ENCODE measurements at places on chromosomes 2 and 18.

DNA sequence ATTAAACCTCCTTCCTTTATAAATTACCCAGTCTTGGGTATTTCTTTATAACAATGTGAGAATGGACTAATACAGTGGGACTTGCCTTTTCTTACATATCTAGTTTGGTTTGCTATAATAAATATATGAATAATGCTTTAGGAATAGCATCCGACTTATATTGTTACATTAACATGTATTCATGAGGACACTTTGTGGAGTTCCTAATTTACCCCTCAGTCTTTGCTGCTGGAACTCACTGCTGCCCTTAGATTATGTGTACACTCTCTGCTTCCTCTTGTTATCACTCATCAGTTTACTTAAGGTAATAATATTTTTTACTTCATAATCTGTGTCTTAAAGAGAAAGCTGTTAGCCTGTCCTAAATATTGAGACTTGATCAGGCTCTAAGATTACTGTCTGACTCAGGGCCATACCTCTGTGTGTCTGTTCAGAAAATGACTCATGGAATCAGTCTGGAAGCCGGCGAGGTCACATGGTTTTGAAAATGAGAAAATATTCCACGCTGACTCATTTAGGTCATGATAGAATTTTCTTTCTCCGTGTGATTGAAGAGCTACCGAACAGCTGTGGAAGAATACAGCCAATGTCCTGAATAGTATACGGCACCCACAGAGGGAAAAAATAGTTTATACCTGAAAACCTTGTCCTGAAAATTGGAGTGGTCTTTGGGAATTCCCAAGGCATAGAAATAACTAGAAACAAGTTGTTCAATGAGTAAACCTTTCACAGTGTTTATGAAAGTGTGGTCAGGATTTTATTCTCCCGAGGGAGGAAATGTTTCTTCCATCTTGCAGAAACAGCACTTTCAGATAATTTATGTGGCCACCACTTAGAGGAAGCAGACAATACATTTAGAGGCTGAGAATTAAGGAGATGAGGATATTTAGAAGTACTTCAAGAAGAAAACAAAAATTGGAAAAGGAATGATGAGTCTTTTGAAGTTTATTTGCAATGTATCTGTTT lies 156.4 kb downstream of the DSEL start:
- no peak for DNase-seq

- no peak for DNase-seq
Observed at GRCh38 chr2:36869606-36870005, 96.7 kb downstream of the STRN start.

- no peak for DNase-seq
Observed at GRCh38 chr18:76130845-76131244, 364.2 kb downstream of the ZNF516 start.

DNA sequence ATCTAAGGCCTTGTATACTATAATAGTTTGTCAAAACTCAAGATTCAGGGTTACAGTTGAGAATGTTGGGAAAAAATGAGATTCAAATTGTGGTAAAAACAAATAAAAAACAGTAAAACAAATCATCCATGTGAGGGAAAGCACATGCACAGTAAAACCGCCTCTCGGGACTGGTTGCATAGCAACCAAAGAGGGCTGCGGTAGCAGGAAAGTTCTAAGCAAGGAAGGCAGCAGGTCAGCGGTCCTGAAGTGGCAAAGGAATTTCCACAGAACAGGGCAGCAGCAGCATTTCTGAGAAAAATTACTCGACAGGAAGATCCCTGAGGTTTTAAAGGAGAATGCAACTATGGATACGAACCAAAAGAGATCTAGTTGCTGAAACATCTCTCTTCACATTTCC lies 93.7 kb downstream of the DYNAP start:
- DNase-seq = no peak

DNA sequence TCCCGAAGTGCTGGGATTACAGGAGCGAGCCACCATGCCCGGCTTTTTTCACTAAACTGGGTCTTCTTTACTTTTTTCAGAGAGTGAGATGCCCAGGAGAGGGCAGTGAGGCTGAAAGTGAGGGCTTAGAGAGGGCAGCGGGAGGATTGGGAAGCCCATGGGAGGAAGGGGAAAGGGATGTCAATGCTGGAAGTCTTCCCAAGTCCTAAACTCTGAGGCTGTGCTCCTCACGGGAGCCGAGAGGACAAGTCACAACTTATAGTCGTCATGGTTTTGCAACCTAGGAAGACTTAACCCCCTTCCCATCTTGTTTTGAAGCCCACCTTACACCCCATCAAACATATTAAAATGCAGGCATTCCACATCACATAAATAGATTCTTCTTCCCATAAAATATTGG lies 15.1 kb upstream of the MEP1B start:
- no peak for DNase-seq

DNA sequence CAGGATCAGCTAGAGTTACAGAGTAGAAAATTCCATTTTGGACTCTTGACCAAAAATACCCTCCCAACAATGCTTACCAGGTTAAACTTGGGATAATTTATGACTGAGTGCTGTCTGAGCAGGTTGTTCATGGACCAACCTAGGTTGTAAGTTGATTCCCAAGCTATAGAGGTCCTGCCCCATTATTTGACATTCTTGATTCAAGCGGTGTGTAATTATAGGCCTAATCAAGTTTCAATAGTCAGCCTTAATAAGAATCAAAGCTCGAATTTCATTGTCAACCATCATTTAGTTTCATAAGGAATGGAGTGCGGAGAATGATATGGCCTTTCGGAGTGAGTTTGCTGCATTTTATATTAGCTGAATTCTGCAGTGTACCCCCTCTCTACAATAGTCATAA lies 152.8 kb upstream of the FIGN start:
- no peak for DNase-seq

DNA sequence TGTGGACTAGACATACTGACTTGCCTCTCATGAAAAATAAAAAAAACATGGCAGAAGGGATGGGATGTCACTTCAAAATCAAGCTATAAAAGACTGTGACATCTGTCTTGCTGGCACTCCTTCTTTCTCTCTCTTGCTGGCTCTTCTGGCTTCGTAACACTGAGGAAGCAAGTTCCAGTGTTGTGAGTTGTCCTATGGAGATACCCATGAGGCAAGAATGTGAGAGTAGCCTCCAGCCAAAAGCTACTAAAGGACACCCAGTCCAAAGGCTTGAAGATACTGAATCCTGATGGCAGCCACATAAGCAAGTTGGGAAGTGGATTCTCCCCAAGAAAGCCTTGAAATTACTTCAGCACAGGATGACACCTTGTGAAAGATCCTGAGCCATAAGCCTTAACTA lies 376.1 kb upstream of the TMEFF2 start:
- DNase-seq = no peak

DNA sequence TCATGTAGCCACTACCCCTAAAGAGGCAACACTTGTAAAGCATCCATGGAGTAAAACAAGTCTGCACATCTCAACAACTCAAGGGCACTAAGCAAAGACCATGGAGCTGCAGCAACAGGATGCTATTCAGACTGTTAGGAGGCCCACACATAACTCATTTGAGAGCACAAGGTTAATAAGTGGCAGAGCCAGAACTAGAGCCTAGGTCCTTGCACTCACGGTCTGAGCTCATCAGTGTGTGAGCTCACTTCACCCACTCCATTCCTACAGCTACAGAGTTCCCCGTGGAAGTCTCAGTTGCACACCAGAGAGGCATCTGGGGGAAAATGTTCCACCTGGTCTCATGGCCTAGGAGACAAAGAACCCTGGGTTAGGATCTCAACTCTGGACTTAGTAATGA lies 35.0 kb downstream of the TTC32 start:
- no peak for DNase-seq

DNA sequence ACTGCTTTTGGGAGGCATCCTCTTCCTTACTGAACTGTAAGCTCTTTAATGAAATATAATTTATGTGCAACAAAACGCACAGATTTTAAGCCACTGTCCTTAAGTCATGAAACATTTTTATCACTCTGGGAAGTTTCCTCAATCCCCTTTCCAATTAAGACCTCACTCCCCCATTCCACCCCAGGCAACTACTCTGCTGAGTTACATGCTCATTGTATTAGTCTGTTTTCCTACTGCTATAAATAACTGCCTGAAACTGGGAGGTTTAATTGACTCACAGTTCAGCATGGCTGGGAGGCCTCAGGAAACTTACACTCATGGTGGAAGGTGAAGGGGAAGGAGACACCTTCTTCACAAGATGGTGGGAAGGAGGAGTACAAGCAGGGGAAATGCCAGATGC lies 46.5 kb upstream of the KCNE4 start:
- DNase-seq = no peak

GRCh38 chr2:37698931-37699481 lies 27.6 kb upstream of the CDC42EP3 start:
- no peak for DNase-seq

GRCh38 chr2:225788571-225789094 lies 389.1 kb downstream of the NYAP2 start:
- no peak for DNase-seq

DNA sequence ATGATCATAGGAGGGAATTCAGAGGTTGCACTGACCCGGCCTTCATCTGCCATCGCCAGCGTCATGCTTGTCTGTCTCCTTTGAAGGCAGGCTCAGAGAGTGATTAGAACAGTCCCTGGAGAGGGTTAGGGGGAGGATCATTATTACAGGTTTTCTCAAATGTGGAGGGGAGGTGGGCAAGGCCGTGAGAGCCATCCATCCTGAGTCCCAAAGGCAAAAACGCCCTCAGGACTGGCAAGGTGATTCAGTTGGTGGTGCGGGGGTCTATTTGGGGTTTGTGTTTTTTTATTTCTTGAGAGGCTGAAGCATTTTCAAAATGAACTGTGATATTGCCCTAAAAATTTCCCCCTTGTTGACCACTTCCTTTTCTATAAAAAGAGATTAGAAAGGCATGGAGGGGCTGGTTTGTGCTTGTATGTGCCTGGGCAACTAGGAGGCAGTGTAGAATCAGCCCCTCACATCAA lies 39.3 kb upstream of the GYPC start:
- no peak for DNase-seq

- no peak for DNase-seq
Observed at GRCh38 chr18:35876243-35876642, 96.2 kb upstream of the RMP24 start.

DNA sequence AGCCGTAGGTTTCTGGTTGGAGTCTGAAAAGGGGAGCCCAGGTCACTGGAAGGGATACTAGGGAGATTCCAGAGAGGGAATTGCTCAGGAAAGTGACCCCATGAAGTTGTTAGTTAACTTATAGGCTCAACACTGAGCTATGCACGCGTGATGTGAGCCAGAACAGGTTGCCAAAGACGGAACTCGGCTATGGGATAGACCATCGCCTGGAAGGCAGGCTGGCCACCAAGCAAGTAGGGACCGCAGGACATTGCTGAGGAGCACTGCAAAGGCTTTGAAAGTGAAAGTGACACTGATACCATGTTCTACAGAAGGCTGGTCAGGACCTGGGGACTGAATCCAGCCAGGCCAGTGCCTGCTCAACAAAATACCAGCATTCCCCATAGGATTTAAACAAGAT lies 7.3 kb downstream of the FARP2 start:
- no peak for DNase-seq

DNA sequence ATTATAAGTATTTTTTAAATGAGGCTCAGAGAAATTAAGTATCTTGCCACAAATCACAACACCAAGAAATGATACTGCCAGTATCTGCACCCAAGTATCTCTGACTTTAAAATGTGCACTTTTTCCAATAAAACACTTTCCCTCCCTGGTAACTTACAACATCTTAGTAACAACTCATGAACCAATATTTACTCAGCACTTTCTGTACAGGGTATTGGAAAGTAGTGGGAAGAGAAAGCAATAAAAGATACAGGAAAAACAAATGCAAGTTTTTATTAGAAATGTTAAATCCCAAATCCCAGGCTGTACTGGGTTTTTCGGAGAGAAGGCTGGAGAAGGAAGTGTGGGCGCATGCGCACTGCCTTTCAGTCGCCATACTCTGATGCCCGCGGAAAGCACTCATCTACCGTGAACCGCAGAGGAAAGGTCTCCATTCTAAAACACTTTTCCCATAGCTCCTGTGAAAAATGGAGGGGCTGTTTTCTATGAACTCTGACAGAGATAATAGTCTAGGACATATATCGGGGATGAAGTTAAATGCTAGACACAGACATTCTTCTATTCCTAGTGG lies 52.1 kb downstream of the L3MBTL4 start:
- no peak for DNase-seq

GRCh38 chr2:120729406-120730399 lies 6.0 kb upstream of the GLI2 start:
- no peak for DNase-seq

- DNase-seq = no peak
Observed at GRCh38 chr18:21336846-21337245, 94.8 kb downstream of the GREB1L start.

DNA sequence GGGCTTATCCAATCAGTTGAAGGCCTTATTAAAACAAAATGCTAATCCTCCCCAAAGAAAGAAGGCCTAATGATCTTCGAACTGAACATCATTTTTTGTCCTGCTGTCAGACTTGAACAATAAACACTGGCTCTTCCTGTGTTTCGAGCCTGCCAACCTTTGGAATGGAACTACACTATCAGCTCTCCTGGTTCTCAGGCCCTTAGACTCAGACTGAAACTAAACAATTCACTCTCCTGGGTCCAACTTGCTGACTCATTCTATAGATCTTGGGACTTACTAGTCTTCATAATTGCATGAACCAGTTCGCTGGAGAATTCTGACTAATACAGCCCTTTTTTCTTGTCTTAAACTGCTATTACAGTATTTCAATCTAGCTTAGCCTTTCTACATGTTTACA lies 235.2 kb downstream of the LNPK start:
- DNase-seq = no peak

- no peak for DNase-seq
Observed at GRCh38 chr2:188503975-188504374, 212.3 kb downstream of the GULP1 start.

- DNase-seq = no peak
Observed at GRCh38 chr2:140654565-140654964, 1476.3 kb downstream of the LRP1B start.

DNA sequence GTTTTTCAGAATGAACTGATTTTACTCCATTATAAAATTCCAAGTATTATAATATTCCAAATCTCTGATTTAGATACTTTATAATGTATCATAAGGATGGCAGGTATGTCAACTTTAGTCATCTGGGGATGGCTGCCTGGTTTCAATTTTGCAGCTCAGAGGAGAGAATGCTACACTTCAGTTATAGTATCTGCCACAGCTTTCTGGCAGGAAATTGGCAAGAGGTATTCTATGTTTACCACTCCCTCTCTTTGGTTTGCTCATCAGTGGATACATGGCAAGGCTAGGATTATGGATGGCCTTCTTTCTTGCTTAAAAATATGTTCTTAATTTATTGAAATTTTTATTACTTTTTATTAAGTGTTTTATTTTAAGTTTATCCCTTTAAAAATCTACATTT lies 67.0 kb upstream of the TNFRSF11A start:
- DNase-seq = no peak

Measured in mesenteric fat pad (tissue), 1 donor.